ENCODE measurements at places on chromosomes 3 and 15.

DNA sequence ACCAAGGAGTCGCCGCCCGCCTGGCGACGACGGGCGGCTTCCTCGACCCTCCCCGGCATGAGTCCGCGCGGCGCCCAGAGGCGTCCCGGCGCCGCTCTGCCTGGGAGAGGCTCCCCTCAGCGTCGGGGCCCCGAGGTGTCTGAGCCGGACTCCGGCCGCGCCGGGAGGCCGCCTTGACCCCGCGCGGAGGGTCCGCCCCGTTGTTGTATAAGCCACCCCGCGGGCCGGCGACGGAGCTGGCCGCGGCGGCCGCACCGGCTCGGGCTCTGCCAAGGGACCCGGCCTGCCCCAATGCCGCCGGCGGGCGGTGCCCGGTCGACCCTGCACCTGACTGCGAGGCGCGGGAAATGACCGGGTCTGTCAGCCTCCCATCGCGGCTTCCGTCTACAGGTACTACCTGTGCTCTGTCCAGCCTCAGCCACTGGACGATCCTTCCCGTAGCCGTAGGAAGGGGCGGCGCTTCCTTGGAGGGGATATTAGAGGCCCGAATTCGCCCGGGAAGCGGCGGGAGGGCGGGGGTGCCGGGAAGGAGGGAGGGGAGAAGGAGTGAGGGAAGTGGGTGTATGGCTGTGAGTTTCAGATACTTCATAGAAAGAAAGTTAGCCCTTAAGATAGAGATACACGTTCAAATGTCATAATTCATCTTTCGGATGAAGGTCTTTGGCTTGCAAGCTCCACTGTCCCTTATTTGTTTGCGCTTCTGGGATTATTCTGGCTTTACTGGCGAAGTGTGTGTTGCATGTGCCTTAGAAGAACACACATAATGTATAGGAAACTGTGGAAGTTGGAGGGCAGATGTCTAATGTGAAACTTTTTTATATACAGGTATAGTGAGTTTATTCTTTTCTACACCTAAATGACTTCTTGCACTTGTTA is 620 bp downstream of the ABHD5 start:
- DNase-seq: peak; percentile 79

- no peak for DNase-seq
These were observed 210.5 kb downstream of the FOXP1 start for GRCh38 chr3:71372911-71373637.

- no peak for DNase-seq
These were observed 8.0 kb downstream of the MAP2K5 start for GRCh38 chr15:67550522-67550921.

GRCh38 chr3:85939074-85939482 is 980.3 kb downstream of the CADM2 start:
- DNase-seq: no peak

DNA sequence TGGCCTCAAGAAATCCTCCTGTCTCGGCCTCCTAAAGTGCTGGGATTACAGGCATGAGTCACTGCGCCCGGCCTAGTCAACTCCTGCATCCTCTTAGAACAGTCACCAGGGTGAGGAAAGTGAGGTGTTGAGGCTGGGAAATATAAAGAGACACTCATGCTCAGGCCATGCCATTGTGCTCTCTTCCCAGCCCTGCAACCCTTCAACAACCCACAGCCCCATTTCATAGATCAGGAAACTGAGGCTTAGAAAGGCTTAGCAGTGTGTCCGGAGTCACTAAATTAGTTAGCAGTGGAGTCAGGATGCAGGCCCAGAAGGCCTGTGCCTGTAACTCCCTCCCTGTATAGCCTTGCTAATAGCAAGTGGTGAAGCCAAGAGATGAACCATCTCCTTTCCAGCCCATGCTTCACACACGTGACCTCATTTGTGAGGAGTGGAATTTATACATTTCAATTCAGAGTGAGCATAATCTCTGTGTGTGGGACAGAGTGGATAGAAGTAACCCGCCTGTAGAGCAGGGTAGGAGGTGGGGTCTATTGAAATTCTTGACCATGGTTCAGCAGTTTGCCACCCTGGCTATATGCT is 51.7 kb upstream of the USP3 start:
- no peak for DNase-seq

GRCh38 chr15:27538325-27538724 is 560.8 kb downstream of the OCA2 start:
- DNase-seq: no peak

DNA sequence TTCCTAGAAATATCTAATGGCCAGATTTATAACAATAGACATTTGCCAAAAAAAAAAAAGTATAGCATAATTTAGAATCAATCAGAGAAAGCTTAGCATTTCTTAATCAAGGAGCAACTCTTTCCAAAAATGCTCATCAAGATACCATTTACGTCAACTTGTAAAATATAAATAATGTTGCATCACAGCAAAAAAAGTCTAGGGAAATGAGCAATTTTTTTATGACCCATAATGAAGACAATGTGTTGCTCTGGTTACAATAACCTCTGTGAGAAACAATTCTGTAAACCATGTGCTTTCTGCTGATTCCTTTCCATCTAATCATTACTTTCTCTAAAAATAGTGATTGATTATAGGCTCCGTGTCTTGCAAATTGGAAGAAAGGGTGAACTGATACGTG is 36.3 kb downstream of the KBTBD8 start:
- no peak for DNase-seq

- no peak for DNase-seq
These were observed 388.0 kb downstream of the ZBTB20 start for GRCh38 chr3:114758831-114759699.

DNA sequence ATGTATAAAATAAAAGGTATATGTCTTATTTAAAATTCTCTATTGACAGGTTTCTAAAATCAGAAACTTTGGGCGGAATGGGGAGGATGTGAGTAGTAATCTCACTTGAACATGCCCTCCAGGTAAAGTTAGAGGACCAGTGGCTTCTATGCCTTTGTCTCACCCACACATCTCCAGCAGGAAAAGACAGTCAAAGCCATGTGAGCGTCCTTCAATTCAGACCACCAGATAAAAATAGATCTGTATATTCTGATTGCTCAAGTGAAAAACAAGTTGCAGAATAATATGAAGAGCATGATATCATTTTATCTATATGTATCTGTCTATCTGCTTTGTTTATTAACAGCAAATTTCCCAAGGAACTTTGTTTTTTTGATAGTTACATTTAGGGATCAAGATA is 152.2 kb downstream of the TMCO5A start:
- no peak for DNase-seq

- no peak for DNase-seq
These were observed 209.4 kb downstream of the DIPK2A start for GRCh38 chr3:144181062-144181461.

DNA sequence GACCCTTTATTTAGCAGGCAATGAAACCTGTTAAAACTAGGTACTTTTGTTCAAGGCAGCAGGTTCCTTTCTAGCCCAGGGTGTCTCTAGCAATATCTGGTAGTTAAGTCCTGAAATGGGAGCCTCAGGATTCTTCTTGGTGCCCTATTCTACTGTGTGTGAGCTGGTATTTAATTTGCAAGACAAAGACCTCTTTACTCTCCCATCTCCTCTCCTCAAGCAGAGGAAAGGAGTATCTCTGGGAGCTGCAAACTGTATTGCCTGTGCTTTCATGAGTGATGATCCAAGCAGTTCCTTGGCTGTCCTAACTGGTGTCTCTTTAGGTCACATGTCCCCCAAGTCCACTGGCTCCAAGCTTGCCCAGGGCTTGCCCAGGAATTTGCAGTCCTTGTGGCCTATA is 188.2 kb downstream of the SI start:
- DNase-seq: no peak

GRCh38 chr15:84783493-84784251 is 33.5 kb upstream of the ALPK3 start:
- DNase-seq: no peak

Data from NCI-H82 (cell line).